GM12891 (cell line): ENCODE measurements at places on chromosomes 4 and X.

- DNase-seq = no peak
These were observed 270.6 kb downstream of the DCAF12L2 start for GRCh38 chrX:125895518-125895917.

DNA sequence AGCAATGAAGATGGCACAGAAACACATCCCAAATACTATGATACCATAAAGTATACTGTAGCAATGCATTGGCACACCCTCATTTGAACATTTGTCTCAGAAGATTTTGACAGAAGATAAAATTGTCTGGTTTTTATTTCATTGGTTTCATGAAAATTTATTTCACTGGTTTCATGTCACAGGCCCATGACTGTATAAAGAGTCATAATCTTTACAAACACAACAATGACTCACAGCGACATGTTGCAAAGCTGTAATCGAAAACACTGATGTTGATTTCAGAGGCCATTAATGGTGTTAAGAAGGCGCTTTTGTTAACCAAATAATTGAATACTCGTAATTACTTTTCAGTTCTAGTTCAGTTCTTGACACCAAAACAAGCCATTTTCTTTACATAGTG lies 8.1 kb upstream of the DTHD1 start:
- DNase-seq = no peak

DNA sequence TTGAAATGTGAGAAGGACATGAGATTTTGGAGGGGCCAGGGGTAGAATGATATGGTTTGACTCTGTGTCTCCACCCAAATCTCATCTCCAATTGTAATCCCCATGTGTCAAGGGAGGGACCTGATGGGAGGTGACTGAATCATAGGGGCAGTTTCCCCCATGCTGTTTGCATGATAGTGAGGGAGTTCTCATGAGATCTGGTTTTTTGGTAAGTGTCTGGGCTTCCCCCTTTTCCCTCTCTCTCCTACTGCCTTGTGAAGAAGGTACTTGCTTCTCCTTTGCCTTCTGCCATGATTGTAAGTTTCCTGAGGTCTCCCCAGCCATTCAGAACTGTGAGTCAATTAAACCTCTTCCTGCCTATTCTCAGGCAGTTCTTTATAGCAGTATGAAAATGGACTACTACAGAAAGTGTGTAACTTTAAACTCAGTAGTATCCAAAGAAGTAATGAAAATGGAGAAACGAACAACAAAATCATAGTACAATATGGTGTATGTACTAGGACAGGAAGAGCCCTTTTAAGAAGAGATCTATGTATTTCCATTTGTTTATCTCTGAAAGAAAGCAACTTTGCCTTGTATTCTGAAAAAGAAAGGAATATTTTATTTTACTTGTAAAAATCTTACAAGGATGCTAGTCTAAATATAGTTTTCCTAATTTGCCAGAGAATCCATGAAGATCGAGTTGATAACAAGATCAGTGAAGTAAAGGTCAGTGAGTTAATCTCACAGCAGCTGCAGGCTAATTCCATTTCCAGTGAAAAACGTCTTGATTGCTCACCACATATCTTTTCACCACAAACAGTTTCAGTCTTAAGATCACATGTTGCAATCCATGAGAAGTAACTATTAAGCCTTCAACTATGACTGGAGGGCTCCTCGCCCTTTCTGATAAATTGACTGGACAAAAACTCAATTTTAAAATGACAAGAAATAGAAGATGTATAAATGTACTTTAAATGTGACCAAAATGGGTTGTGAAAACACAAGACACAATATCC lies 20.5 kb downstream of the PKD2 start:
- no peak for DNase-seq

DNA sequence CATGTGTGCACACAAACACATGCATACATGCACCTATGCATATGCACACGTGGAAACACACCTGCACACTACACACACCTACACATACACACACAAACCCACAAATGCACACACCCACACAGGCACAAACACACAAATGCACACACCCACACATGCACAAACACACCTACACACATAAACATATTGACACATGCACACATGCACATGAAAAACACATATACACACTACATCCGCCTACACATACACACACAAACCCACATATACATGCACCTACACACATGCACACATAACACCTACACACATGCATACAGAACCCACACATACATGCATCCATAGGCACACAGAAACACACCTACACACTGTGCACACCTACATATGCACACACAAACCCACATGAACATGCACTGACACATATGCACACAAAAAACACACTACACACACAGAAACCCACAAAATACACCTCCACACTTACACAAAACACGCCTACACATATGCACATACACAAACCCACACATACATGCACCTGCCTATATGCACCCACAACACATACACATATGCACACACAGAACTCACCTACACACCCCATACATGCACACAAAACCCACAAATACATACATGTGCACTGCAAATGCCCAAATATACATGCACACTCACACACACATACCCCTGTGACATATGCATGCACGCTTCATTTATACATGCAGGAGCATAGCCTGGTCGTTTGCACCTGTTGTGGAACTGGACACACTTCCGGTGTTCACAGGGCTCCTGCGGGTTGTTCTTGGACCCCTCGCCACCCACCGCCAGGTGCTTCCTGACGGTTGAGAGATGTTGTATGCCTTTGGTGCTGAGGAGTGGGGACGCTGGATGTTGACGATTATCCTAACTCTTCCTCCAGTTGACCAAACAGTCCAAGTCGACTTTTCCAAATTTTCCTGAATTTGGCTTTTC lies 22.1 kb downstream of the CD99 start:
- DNase-seq = no peak

DNA sequence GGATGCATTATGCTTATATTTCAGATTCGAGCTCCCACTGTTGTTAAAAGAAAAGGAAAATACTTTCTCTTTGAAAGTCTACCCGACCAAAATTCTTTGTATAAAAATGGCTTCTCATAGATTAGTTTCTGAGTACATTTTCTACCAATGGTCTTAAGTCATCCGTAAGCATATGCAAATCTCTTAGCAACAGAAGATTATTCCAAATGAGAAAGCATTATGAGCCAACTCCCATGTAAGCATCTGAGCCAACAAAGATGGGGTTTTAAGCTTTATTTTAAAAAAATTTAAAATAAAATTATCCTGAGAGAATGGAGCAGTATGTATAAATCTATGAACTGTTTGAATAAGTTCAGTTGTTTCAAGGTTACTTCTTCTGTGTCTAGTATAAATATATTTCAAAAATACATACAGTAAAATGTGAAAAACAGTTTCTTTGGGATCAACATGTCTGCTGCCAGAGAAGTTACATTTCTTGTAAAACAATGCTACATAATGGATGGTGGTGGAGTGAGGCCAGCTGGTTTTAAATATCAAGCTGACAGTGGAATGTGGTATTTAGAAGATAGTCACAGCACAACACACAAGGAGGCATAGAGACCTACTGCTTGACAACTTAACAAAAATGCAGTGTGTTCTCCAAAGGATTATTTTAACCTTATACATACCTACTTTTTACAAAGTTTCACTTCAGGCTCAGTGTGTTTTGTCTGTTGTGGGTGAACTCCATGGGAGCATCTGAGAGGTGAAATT lies 199.5 kb upstream of the DIPK2B start:
- DNase-seq = no peak

DNA sequence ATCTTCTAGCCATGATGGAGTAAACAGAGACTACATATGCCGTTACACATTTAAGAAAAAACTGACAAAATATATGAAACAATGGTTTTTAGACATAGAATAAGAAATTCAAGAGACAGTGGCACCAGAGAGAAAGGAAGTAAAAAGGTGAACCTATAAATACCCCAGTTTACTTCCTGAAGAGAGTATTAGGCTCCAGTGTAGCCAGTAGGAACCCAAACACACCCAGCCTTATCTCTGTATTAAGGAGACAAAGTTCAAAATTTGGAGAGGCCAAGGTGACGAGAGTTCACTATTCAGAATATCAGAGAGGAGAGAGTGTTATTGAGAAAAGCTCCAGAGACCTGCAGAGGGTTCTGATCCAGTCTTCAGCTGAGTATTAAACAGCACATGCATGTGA lies 119.0 kb downstream of the TET2 start:
- no peak for DNase-seq

- DNase-seq = no peak
These were observed 35.2 kb upstream of the CCNG2 start for GRCh38 chr4:77121736-77122240.

GRCh38 chrX:65866773-65867172 lies 173.1 kb downstream of the VSIG4 start:
- no peak for DNase-seq

- no peak for DNase-seq
These were observed 310.1 kb upstream of the RASGEF1B start for GRCh38 chr4:81781799-81782198.

DNA sequence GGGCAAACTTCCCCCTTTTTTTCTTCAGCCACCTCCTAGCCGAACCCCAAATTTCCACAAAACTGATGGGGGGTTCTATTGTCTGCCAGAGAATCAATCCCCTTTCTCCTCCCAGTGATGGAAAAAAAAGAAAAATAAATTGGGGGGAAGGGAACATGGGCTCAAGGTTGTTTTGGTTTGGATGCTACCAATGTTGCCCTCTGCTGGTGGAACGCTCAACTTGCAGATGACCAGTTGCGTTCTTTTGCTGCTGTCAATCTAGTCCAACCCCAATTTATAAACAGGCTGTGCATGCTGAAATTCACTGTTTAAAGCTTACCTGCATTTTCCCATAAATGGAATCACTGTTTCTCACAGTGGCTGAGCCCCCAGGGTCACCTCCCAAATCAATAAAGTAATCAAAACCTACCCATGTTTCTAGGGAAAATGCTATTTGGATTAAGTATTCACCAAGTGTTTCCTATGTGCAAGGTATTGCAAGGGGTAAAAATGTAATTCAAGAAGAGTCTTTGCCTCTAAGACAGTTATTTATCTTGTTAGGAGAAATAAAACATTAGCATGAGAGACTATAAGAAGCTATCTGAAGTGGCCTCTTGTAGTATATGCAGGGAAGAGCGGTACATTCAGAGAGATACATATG lies 116.7 kb upstream of the TMEM164 start:
- DNase-seq = no peak

- no peak for DNase-seq
These were observed 465 bp downstream of the HNRNPH2 start for GRCh38 chrX:101408532-101408841.

DNA sequence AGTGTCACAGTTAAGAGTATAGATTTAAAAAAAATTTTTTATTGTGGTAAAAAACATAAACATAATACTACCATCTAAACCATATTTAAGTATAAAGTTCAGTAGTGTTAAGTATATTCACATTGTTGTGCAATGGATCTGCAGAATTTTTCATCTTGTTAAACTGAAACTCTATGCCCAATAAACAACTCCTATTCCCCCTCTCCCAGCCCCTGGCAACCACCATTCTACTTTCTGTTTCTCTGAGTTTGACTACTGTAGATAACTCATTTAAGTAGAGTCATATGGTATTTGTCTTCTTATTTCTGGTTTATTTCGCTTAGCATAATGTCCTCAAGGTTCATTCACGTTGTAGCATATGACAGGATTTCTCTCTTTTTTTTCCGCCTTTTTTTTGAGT lies 112.4 kb downstream of the PTTG2 start:
- no peak for DNase-seq

DNA sequence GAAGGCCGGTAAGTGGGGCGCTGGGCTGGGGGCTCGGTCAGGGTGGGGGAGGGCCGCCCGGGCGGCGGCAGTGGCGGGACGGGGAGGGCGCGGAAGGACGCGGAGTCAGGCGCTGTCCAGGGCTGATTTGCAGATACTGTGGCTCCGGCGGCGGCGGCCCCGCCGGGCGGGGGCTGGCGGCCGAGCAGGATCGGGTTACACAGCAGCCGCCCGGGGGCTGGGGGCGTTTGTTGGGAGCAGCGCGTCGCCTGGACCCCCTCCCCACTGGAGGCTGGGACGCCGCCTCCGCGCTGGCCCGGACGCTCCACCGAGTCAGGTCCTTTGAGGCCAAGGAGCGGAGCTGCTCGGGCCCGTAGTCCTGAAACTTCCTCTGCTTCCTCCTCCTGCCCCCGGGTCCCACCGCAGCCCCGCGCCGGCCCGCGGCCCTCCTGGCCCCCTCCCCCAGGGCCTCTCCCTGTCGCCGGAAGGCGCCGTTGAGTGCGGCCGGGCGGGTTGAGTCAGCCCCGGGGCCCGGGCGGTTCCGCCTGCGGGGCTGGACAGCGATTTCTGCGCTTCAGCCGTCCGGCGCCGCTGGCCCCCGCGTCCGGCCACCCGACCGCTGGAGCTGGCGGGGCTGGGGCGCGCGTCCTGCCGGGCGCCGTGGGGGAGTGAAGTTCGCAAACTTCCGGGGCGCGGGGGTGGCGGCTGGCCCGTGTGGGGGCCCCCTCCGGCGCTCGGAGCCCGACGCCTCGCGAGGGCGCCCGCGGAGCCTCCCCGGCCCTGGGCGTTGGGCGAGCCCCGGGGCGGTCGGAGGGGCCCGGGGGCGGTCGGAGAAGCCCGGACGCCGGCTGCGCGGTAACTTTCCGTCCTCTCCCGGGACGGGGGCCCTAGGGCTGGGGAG lies 746 bp downstream of the REST start:
- DNase-seq = peak; percentile 74

DNA sequence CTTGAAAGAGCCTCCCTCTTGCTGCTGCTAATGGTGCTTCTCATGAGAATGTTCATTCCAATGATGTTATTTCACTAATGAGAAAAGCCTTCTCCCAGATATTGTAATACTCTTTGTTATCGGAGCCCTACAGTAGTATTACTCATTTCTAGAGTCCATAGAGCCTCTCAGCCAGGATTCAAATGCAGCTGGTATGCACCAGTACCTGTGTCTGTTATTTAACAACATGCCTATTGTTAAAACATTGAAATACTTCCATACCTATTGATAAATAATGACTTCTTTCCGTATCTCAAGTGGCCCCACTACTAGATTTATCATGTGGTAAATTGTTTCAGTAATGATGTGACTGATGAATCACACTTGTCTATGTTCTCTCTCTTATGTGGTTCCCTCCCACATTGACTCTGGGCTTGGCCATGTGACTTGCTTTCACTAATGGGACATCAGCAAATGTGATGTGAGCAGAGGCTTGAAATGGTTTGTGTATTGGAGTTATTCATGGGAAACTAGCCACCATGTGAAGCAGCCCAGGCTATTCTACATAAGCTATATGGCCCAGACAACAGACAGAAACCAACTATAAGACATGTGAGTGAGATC lies 207.6 kb downstream of the THOC2 start:
- DNase-seq = no peak

- no peak for DNase-seq
These were observed 79.8 kb downstream of the LCORL start for GRCh38 chr4:17941731-17942130.

- DNase-seq = no peak
These were observed 101.3 kb downstream of the LARP1B start for GRCh38 chr4:128162434-128162833.

- no peak for DNase-seq
These were observed 23.5 kb downstream of the NDP start for GRCh38 chrX:43949669-43950068.

- DNase-seq = no peak
These were observed 6.0 kb downstream of the DMD start for GRCh38 chrX:33205321-33205720.

- DNase-seq = no peak
These were observed 23.8 kb downstream of the SLC9B2 start for GRCh38 chr4:103052779-103053178.
